Activated CD4-positive, alpha-beta T cell treated with anti-CD3 and anti-CD28 coated beads, Interleukin-2, amount 50 U/mL, for 24 hours (primary cell): ENCODE measurements at places on chromosomes 11 and 22.

- no peak for DNase-seq
These were observed 646.0 kb downstream of the TBC1D22A start for GRCh38 chr22:47408409-47408808.

DNA sequence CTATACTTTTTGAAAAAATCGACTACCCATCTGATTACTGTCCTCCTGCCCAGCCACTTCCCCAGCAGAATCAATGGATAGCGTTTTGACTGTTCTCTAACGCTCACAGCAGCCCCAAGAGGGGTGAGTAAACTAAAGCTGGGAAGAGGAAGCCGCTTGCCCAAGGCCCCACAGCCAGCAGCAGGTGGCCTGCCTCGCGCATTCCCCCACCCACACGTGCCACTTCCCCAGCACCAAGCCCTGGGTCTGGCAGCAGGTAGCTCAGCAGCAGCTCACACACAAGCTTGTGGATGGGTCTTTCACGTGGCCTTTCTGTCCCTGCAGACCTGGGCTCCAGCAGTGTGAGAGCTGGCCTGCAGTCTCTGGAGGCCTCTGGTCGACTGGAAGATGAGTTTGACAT lies 34.3 kb downstream of the TOM1 start:
- peak; percentile 27 for DNase-seq

DNA sequence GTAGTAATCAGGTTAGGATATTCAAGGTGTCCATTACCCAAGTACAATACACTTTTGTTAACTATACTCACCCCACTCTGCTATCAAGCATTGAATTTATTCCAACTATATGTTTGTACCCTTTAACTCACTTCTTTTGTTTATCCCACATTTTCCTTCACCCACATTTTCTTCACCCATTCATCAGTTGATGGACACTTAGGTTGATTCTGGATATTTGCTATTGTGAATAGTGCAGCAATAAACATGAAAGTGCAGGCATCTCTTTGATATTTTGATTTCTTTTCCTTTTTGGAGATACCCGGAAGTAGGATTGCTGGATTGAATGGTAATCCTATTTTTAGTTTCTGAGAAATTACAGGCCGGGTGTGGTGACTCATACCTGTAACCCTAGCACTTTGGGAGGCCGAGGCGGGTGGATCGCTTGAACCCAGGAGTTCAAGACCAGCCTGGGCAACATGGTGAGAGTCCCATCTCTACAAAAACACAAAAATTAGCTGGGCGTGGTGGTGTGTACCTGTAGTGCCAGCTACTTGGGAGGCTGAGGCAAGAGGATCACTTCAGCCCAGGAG lies 6.5 kb downstream of the TMEM25 start:
- no peak for DNase-seq

GRCh38 chr11:9263840-9264315 lies 1.3 kb downstream of the DENND5A start:
- peak; percentile 72 for DNase-seq

GRCh38 chr11:91686700-91687099 lies 537.9 kb upstream of the FAT3 start:
- no peak for DNase-seq

DNA sequence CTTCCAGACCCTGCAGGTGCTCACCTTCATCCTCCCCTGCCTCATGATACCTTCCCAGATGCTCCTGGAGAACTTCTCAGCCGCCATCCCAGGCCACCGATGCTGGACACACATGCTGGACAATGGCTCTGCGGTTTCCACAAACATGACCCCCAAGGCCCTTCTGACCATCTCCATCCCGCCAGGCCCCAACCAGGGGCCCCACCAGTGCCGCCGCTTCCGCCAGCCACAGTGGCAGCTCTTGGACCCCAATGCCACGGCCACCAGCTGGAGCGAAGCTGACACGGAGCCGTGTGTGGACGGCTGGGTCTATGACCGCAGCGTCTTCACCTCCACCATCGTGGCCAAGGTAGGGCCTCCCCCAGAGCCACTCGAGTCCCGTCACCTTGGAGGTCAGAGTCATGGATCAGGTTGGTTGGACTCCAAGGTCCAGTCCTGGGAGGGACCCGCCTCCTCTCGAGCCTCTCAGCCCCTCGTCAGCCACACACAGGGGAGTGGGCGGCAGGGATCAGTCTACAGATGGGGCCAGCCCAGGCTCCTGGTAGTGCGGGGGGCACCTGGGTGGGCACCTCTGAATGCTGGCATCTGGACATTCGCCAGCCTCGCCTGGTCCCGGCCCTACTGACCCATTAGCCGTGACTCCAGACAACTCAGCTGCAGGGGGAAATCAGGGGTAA lies 34.8 kb upstream of the SLC22A12 start:
- no peak for DNase-seq
